ENCODE measurements at places on chromosomes 5 and 9.

GRCh38 chr5:122984425-122984824 lies 52.1 kb downstream of the PPIC start:
- DNase-seq = no peak

DNA sequence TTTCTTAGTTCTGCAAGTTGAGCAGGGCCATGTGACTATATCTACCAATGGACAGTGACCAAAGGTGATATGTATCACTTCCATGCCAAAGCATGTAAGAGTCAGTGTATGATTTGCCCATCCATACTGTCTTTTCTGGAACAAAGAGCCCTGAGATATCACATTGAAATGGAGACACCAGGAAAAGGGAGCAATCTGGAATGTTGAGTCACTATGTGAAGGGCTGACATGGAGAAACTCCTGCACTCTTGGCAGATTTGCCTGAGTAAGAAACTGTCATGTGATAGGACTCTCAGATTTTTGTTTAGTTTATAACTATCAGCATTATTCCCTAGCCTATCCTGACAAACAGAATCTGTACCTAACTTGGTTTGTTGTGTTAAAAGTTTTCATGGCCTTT lies 29.8 kb upstream of the TMEM161B start:
- no peak for DNase-seq

DNA sequence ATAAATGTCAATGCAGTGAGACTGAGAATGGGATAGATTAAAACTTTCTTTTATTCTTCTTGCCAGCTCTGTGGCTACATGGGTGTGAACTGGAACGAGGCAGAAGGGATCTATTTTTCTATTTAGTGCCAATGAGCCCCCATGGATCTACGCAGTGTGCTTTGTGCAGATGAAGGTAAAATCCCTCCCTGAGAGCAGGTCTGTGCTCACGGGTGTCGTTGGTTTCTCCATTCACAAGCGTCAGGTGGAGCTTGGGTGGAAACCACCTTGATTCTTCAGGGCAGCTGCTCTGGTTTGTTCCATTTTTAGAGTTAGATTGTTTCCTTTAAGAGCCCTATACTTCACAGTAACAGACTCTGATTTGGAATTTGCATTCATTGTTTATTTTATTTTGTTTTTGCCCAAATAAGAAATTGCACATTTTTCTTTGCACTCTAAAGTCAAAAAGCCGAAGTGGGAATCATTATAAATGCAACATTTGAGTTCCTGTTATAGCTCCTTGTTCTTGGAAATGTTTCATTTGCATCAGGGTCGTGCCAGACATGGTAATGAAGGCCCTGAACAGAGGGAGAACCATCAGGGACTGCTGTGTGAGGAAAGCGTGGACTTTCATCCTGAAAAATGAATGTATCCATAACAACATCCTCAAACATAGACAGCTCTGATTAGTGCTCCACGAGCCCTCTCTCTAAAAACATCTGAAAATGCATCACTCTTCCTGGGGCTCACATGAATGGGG lies 31.1 kb upstream of the BICD2 start:
- no peak for DNase-seq

GRCh38 chr9:15935661-15936305 lies 382.9 kb downstream of the CCDC171 start:
- peak; percentile 29 for DNase-seq

GRCh38 chr5:41071975-41072374 lies 833 bp upstream of the MROH2B start:
- DNase-seq = no peak

DNA sequence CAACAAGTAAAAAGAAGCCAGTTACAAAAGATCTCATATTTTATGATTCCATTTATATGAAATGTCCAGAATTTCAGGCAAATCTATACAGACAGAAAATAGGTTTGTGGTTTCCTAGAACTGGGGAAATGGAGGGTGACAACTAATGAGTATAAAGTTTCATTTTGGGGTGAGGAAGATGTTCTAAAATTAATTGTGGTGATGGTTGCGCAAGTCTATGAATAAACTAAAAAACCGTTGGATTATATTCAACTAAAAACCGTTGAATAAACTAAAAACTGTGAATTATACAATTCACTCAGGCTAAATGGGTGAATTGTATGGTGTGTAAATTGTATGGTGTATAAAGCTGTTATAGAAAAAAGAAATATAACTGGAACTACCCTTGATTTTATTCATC lies 47.6 kb downstream of the ADAMTS6 start:
- no peak for DNase-seq

GRCh38 chr5:141858079-141858765 lies 20.0 kb downstream of the PCDH1 start:
- DNase-seq = no peak

DNA sequence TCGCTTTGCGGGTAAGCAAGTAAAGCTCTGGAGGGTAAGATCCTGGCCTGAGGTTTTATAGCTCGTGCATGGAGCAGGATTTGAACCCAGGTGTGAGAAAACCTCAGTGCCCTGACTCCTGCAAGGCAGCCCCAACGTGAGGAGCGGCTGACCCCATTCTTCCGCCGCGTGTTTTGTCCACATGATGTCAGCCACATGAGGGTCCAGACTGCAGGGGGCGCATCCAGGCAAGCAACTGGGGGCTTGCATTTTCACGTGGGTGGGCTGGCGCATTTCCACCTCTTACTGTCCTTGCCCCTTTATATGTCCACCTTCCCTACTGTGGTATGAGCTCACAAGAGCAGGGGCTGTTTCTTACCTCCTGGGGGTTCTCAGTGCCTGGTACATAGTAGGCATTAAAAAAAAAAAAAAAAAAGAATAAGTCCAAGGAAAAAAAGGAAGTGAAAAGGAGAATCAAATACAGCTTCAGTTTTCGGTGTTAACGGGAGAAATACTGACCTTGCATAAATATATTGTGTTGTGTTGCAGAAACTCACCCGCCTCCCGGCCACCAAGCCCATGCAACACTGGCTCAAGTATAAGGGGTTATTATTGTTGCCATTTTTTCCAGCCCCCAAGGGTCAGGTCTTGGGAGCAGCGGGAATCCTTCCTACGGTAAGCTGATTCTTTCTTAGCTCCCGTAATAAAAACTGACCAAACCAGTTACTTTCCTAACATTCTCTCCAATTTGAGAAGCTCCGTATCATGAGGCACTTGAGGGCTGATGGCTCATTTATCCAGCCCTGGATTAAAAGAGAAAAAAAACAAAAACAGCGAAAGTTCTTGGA lies 15.0 kb downstream of the TLX3 start:
- DNase-seq = no peak

GRCh38 chr5:141441571-141442170 lies 11.4 kb downstream of the PCDHGA12 start:
- DNase-seq = no peak

DNA sequence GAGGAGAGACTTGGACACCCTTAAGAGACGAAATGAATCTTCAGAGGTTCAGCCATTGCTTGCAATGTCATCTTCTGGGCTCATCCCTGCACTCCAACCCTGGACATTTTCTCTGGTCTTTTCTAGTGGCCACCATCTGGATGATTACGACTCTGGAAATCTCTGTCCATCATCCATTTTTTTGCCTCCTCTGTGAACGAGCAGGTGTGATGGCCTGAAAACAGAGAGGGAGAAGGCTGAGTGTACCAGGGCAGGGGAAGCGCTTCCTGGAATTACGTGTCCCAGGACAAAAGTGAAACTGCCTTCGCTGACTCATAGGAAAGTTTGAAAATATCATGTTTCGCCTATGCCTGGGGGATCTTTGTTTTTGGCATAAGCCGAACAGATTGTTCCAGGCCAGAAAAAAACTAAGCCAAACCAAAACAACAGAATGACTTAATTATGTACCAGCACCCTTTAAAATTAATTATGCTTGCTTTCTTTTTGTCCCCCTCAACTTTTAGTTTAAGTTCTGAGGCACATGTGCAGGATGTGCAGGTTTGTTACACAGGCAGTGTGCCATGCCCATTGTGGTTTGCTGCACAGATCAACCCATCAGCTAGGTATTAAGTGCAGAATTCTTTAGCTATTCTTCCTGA lies 31.9 kb downstream of the ANKRD33B start:
- peak; percentile 83 for DNase-seq

DNA sequence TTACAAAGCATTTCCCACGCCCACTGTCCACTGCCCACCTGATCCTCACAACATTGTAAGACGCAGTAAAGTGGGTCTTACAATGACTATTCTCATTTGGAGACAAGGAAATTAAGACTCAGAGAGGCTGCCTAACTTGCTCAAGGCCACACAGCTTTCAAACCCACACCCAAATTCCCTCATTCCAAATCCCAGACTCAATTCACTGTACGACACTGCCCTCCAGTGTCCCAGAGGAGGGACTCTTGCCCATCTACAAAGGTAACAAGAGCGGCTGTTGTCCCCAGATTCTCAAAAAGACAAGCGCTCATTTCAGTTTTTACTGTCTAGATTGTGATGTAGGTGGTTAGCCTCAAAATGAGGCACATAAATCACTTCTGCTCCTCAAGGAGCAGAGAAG lies 184.6 kb downstream of the ACTL7B start:
- DNase-seq = peak; percentile 5

DNA sequence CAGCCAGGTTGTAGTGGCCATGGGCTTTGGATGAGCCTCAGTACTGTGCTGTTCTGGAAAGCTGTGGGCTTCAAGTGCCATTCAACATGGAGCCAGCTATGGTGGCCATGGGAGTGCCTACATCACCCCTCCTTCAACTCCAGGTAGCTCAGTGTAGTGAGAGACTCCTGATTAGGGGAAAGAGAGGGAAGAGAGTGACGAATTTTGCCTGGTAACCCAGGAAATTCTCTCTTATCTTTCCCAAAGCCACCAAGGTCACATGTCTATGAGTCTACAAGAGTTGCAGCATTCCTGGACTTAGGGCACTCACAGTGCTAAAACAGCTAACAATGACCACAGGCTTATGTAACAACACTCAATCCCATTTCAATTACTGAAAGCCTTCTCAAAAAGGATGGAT lies 81.7 kb upstream of the SPTLC1 start:
- no peak for DNase-seq

GRCh38 chr5:133921979-133922378 lies 46.4 kb downstream of the C5orf15 start:
- DNase-seq = no peak

DNA sequence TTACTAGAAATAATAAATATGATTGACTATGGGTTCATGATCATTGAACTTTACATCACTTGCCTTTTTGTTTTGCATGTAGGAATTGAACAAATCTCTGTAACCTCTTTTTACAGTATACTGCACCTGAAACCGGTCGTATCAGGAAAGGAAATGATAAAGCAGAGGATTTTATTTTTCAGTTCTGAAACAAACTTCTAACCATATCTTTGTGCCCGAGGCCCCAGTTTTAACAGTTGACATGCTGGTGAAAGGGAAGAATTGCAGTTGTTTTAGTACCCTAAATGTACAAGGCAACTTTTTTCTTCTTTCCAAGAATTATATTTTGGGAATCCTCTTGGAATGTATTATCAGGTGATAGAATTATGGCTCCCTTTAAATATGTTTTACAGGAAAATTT lies 27.8 kb downstream of the TMEM38B start:
- DNase-seq = no peak

GRCh38 chr5:56934325-56934724 lies 17.6 kb downstream of the MIER3 start:
- no peak for DNase-seq

GRCh38 chr9:124510650-124511425 lies 3.6 kb upstream of the NR5A1 start:
- peak; percentile 2 for DNase-seq

DNA sequence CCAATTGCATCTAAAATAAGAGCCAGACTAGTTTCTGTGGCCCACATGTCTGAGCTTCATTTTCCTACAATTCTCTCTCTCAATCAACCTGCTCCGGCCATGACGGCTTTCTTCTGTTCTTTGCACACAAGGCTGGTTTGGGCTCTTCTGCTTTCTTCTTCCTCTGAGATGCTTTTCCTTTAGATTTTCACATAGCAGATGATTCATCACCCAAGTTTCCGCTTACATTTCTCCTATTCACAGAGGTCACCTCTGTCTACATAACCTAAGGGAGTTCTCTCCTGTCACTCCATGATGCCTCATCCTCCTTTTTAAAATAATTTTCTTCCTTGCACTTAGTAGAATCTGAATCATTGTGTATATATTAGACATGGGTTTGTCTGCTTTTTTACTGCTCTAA lies 334.6 kb upstream of the TUSC1 start:
- no peak for DNase-seq

- DNase-seq = no peak
These were observed 116.9 kb downstream of the CDH9 start for GRCh38 chr5:26921439-26921838.

GRCh38 chr9:125732562-125732961 lies 14.6 kb upstream of the PBX3 start:
- no peak for DNase-seq

- DNase-seq = no peak
These were observed 171.8 kb upstream of the PITX1 start for GRCh38 chr5:135205632-135206349.

DNA sequence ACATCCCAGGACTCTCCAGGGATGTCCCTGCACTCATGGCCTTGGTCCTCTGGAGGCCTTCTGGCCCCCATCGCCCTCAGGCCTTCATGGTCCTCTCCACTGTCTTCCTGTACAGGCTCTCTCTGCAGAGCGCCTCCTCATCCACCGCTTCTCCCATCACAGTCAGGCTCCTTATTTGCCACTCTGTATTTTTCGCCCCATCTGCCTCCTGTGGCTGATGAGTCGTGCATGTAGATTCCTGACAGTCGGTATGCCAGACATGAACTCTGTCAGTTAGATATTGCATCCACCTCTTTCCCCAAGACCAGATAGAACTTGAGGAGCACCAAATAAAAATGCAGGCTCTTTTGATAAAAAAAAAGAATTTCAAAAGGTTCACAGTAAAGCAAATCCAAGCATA lies 362.8 kb downstream of the IRX1 start:
- no peak for DNase-seq

DNA sequence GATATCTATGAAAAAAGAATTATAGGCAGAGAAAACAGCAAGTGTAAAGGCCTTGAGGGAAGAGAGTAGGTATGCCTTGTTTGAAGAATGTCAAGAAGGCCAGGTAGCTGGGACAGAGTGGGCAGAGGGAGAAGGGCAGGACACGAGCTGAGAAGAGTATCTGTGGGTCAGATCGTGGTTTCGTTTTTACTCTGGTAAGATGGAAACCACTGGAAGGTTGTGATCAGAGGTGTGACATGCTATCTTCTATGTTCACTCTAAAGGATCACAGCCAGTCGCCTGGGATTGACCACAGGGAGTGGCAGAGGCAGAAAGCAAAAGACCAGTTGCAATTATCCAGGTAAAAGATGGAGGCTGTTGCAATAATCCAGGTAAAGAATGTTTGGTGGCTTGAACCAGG lies 12.6 kb upstream of the ARHGAP26 start:
- DNase-seq = no peak

DNA sequence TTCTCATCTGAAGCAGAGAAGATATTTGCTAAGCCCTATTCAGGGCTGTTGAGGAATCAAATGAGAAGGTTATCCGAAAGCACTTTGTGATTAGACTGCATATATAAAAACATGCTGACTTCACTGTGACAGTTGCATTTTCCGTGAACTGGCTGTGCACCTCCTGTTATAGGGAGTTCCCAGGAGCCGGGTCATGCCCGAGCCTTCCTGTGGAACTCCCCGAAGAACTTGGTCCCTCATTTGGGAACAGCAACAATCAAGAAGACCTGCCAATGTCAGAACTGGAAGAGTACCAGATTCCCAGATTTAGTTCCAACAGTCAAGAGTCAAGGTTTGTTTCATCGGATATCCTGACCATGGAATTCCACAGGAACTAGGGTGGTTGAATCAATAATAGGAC lies 130.4 kb upstream of the RAI14 start:
- no peak for DNase-seq
